Stimulated activated naive CD4-positive, alpha-beta T cell treated with Interleukin-2 at 50 U/mL for 16 hours (primary cell): ENCODE measurements at places on chromosomes 3 and 15.

DNA sequence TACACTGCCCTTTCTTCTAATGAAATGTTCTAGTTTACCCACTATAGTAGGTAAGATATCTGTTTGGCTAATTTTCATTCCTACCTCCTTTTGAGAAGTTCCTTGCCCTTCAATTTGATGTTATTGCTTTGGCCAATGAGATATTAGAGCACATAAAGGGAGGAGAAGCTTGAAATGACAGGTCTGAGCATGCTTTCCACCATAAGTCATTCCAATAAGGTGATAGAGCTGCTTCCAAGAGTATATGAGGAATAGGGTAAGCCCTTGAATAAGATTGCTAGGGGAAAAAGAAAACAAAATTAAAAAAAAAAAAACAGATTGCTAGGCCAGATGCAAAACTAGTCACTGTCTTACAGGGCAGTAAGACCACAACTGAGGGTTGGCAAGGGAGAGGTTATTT lies 78.9 kb upstream of the TRIM42 start:
- DNase-seq: no peak

- no peak for DNase-seq
Measured at GRCh38 chr3:64552160-64552559, 135.6 kb downstream of the ADAMTS9 start.

- no peak for DNase-seq
Measured at GRCh38 chr3:34159613-34160420, 361.4 kb downstream of the PDCD6IP start.

- DNase-seq: no peak
Measured at GRCh38 chr3:138941259-138941885, 5.6 kb downstream of the FOXL2 start.

DNA sequence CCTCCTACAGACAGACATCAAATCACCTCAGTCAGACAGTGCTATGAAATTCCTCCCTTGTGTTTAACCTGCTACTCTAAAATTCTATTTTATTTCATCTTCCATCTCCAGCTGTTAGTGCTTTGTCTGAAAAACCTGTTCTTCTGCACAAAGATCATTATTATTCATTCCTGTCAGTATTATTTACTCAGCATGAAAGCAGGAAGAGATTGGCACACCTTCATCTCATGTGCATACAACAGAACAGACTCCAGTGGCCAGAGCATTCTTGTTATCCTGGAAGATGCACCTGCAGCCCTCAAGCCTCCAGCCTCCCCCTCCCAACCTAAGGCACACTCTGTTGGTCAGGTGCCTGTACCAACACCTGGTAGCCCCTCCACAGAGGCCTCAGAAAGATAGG lies 1.8 kb upstream of the ROPN1B start:
- DNase-seq: no peak

GRCh38 chr15:91940496-91941381 lies 87.2 kb downstream of the SLCO3A1 start:
- no peak for DNase-seq

DNA sequence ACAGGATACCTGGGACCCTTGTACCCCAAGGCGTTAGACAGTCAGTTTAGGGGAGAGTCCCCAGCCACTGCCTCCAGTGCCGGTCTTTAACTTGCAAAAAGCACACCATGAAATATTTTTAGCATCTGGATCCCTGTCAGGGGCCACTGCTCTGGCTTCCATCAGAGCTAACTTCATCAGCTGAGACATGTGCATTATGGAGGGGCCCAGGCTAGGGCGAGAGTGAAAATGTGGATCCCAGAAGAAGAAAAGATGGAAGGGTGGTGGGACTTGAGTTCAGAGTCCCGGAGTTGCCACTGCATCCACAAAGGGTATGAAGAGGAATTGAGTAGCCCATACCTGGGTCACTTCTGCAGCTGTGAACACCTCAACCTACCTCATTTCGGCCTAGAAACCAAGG lies 23.5 kb upstream of the SPATA12 start:
- DNase-seq: no peak

DNA sequence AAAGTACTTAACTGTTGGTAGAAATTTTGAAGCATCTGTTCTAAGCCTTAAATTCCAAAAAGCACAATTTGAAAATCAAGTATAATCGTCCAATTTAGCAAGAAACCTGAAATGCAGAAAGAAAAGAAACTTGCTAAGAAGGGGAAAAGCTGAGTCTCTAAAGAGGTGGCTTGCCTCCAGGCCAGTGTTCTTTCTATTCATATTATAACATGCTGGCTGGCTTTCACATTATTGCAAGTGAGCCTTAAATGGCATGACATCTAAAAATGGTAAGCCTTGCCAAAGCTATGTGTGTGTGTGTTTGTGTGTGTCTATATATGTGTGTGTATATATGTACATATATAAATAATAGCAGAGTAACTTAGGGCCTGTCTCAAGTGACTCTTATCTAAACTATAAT lies 89.5 kb downstream of the FGF12 start:
- no peak for DNase-seq

GRCh38 chr3:52912885-52913731 lies 15.8 kb upstream of the STIMATE start:
- DNase-seq: no peak

- DNase-seq: no peak
Measured at GRCh38 chr3:169467751-169468150, 195.8 kb downstream of the MECOM start.

DNA sequence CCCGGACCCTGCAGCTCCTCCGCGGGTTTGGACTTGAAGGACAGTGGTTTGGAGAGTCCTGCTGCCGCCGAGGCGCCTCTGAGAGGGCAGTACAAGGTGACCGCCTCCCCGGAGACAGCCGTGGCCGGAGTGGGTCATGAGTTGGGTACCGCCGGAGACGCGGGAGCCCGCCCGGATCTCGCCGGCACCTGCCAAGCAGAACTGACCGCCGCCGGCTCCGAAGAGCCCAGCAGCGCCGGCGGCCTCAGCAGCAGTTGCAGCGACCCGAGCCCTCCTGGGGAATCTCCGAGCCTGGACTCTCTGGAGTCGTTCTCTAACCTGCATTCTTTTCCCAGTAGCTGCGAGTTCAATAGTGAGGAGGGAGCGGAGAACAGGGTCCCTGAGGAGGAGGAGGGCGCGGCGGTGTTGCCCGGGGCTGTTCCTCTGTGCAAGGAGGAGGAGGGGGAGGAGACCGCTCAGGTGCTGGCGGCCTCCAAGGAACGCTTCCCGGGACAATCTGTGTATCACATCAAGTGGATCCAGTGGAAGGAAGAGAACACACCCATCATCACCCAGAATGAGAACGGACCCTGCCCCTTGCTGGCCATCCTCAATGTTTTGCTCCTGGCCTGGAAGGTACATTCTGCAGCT lies 634 bp downstream of the MINDY2 start:
- no peak for DNase-seq

- DNase-seq: no peak
Measured at GRCh38 chr3:98541695-98542094, 9.9 kb downstream of the GPR15 start.

- no peak for DNase-seq
Measured at GRCh38 chr3:76122007-76122406, 336.7 kb upstream of the ZNF717 start.

GRCh38 chr3:123817413-123817812 lies 66.7 kb downstream of the MYLK start:
- DNase-seq: no peak

DNA sequence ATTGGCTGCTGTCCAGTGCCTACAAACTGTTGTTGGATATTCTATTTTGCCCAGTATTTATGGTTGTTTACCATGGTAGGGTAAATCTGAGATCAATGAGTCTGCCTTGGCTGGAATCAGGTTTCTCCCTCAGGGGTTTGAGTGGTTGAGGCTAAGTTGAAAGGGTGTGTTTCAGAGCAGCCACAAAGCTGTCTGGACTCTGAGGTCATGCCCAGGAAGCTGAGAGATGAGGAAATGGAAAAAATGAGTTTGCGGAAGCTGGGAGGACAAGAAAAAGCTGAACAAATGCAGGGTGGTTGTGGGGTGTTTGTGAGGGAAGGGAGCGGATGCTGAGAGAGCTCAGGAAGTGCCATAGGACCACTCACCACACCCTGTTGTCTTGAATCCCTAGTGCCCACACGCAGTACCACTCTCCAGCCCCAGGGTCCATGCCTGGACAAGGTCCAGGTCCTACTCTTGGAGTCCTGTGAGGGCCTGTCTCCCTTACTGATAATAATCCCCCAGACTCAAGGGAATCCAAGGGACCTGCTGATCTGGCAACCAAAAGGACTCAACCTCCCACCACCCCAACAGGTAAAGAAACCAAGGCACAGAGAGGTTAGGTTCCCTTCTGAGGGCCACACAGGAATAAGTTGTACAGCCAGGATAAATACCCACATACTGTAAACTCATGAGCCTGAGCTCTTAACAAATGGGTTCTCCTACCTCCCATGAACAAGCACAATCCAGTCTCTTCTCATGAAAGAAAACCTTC lies 81.6 kb downstream of the PPCDC start:
- DNase-seq: peak; percentile 7

DNA sequence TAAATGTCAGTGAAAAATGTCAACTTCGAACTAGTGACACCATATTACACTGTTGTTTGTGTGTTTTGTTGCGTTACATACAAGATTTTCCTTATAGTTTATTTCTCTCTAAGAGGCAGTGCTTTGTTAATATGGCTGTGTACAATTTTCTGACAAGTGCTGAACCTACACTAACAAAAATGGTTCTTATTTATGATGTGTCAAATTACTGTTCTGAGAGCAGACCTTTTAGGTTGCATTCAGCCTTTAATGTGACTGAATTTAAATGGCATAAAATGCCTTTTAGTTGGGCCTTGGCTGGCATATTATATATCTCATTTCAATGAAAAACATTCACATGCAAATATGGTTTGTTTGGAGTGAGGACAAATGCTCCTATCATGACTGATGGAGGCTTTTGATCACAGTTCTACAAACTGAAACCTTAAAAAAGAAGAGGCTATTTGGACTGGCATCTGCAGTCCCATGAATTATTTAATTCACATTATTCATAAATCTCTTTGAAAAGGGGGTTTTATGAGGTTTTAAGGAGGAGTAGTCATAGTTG lies 750.6 kb downstream of the CADM2 start:
- no peak for DNase-seq

- no peak for DNase-seq
Measured at GRCh38 chr3:20280257-20280656, 94.3 kb upstream of the SGO1 start.

- DNase-seq: no peak
Measured at GRCh38 chr3:105598042-105598796, 231.5 kb downstream of the ALCAM start.

- no peak for DNase-seq
Measured at GRCh38 chr3:131348911-131349310, 32.7 kb upstream of the NUDT16 start.

- no peak for DNase-seq
Measured at GRCh38 chr3:159513444-159513843, 475.2 kb upstream of the IL12A start.

DNA sequence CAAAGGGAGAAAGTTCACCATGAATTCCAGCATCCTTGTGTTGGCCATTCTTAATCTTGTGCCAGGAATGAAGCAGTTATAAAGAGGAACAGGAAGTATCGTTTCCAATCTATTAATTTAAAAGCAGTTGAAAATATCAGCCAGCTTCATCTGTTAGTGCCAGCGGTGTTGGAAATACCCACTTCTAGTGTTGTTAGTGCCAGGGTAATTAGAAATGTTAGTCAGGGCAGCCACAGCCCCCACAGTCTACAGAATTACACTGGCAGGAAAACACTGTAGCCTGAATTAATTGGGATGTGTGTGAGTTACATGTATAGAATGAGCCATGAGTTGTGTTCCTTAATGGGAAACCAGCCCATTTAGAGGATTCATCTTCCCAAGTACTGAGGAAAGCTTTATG lies 127.8 kb downstream of the GHSR start:
- DNase-seq: no peak

DNA sequence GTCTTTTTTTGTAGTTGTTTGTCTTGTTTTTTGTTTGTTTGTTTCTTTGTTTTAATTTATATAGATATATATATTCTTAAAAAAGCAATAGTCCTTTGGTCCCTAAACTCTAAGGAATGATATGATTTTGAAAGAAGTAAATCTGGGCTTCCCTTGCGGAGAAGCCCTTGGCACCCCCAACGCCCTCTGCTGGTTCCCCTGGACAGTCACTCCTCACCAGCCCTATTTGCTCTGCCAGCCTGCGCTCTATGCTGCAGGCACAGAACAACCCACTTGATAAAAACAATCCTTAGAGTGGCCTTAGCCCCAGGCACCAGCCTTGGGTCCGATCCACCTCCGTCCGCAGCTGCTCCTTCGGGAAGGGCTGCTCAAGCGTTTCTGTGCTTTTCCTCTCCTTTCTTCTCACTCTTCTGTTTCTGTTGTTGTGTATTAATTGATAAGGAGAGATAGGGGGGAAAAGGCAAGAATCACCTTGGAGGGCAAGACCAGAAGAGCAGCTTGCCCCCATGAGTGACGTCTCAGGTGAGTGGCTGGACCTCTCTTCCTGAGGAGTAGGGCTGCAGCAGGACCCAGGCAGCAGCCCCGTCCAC lies 13.7 kb upstream of the PARP6 start:
- peak; percentile 28 for DNase-seq

GRCh38 chr3:4065085-4065484 lies 238.1 kb upstream of the SETMAR start:
- no peak for DNase-seq

DNA sequence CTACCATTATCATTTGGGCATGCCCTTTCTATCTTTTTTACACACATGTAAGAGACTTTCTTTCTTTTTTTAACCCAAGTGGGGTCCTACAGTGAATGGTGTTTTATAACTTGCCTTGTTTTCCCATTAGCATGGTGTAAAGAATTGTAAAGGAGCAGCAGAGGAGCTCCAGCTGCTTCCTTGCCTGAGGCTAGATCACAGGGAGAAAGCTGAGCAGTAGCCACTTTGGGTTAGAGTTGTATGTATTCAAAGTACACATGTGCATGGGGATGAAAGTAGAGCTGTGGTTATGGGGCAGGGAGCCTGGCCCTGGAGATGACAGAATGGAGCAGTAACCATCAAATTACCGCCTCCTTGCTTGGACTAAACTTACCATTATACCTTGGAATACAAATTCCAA lies 231.1 kb upstream of the PDZRN3 start:
- no peak for DNase-seq

- DNase-seq: no peak
Measured at GRCh38 chr15:92829875-92830274, 70.2 kb upstream of the CHD2 start.

DNA sequence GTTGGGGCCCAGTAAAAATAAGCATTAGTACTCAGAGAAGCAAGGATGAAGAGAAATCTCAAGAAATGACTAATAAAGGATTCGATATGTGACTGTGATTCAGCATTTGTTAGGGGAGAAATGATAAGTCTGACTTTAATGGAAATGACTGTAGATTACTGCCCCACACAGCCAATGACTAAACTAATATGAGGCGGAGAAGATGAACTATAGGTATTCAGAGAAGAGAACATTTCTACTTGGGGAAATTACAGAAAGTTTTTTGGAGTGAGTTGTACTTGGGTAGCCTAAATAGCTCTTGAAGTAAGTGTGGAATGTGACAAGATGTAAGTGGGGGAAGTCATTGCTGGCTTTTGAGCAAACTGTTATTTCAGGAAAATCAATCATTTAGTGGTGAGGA lies 380.0 kb downstream of the PDCD6IP start:
- DNase-seq: no peak
